ENCODE measurements at places on chromosomes 13 and 19. TPM values are rescaled to one million over a fixed set of nuclear protein-coding genes. Genes with fewer than 3 reads are reported as not detected.

Gene FXYD7
- 281 TPM for polyA plus RNA-seq

Gene KLF2
- polyA plus RNA-seq = 64.7 TPM

DNA sequence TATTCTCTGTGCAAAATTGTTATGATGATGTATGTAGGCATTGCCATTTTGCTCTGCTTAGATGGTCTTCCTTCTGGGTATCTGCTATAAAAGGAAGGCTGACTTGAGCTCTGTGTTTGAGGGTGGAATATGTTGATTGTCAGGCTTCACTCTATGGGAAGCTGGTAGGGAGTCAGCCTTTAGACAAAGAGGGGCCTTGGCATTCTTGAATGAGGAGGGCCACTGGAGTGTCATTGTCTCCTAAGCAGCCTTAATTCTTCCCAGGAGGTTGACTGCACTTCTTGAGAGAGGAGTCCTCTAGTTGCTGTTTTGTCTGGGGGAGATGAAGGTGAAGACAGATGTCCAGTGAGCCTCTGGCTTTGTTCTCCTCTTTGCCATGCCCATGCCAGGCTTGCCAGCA, 266.8 kb downstream of the KCNRG start:
- H3K4me1 ChIP-seq = no peaks in the 10 kb centered on the region
- H3K27ac ChIP-seq = no peak overlapping the region
- H3K36me3 ChIP-seq = no peaks in the 10 kb centered on the region

- peak overlapping the region; percentile 83 for H3K4me3 ChIP-seq
- peaks cover 8% of the 10 kb centered on the region for H3K36me3 ChIP-seq
- no peak overlapping the region for H3K27ac ChIP-seq
- DNase-seq = no peak
- no peaks in the 10 kb centered on the region for H3K27me3 ChIP-seq
- H3K4me1 ChIP-seq = peaks cover 20% of the 10 kb centered on the region
Measured at GRCh38 chr19:19137556-19138108, 646 bp downstream of the TMEM161A start.

DNA sequence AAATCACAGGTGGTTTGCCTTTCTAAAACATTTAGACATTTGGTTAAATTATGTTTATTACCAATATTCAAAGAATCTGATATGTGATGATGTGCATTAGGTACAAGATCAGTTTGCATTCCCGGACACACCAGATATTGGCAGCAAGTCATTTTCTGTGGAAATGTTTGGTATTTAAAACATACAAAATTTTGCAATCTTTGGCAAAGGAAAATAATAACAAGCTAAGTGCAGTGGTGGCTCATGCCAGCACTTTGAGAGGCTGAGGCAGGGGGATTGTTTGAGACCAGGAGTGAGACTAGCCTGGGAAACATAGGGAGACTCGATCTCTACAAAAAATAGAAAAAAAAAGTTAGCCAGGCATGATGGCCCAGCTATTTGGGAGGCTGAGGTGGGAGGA, 29.1 kb upstream of the TSC22D1 start:
- no peak overlapping the region for H3K27ac ChIP-seq
- no peaks in the 10 kb centered on the region for H3K36me3 ChIP-seq
- DNase-seq = no peak
